RKO (cell line): ENCODE measurements at places on chromosomes 3 and 15.

- no peak for DNase-seq
Observed at GRCh38 chr15:57591237-57591821, 375 bp upstream of the MYZAP start.

DNA sequence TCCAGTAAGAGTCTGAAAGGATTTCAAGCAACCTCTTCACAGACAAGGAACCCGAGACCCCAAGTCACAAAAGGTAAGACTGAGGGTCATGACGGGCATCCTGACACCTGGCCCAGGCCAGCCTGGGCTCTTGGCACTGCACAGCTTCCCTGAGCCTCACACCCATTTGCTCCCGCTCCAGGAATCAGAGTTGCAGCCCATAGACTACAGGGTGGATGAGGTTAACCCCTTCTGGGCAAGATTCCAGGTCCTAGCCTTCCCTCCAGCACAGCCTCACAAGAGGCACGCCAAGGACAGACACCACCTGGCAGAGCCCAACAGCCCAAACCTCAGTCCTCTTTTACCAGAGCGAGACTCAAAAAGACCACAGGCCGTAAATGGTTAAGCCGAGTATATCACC is 36.2 kb downstream of the RBPMS2 start:
- DNase-seq, result no peak

GRCh38 chr3:123401836-123402530 is 46.9 kb downstream of the ADCY5 start:
- no peak for DNase-seq

- DNase-seq, result no peak
Observed at GRCh38 chr3:42714171-42714852, 11.7 kb upstream of the HHATL start.

- no peak for DNase-seq
Observed at GRCh38 chr3:129605203-129605921, 1.1 kb downstream of the PLXND1 start.

DNA sequence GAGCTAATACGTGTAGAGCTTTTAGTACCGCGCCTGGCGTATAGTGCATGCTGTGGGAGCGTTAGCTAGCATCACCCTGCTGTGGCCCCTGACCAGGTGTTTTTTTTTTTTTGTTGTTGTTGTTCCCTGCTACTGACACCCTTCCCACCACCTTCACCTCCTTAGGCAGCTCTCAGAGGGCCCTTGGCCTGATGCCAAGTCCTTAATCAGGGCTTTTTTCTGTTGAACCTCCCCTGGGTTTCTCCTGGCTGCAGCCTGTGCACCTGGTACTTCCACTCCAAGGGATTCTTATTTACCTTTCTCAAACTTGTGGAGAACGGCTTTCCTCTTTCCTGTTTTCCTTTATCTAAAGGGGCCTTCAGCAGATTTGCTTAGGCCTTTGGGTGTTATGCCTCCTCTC is 53.3 kb downstream of the SLC7A14 start:
- no peak for DNase-seq

GRCh38 chr3:160154596-160154995 is 70.6 kb upstream of the C3orf80 start:
- no peak for DNase-seq
